ENCODE measurements at places on chromosomes 2 and 18.

DNA sequence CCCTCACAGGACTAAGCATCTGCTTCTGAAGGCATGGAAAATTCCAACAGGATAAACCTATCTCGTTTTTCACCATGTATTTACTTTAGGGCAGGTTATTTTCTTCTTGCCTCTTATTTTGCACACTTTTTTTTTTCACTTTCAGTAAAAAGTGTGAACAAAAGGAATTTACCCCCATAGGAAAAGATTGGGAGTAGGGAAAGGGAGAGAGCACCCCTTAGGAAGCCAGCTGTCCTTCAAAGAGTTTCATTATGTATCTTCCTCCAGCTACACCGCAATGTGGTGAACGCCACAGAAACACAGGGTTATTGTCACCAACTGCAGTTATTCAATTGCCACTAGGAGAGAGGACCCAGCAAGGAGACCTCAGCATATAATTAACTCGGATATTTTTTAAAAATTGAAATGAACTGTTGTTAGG, 286.2 kb upstream of the VRK2 start:
- DNase-seq, result no peak

GRCh38 chr2:53512071-53512826, 255.4 kb upstream of the CHAC2 start:
- no peak for DNase-seq

GRCh38 chr2:55176094-55176415, 56.0 kb downstream of the CLHC1 start:
- DNase-seq, result no peak

GRCh38 chr2:234404957-234405356, 91.9 kb downstream of the ARL4C start:
- DNase-seq, result no peak

GRCh38 chr18:76657911-76658470, 162.9 kb upstream of the ZNF516 start:
- DNase-seq, result no peak

GRCh38 chr2:203330434-203330833, 2.2 kb downstream of the ABI2 start:
- no peak for DNase-seq

DNA sequence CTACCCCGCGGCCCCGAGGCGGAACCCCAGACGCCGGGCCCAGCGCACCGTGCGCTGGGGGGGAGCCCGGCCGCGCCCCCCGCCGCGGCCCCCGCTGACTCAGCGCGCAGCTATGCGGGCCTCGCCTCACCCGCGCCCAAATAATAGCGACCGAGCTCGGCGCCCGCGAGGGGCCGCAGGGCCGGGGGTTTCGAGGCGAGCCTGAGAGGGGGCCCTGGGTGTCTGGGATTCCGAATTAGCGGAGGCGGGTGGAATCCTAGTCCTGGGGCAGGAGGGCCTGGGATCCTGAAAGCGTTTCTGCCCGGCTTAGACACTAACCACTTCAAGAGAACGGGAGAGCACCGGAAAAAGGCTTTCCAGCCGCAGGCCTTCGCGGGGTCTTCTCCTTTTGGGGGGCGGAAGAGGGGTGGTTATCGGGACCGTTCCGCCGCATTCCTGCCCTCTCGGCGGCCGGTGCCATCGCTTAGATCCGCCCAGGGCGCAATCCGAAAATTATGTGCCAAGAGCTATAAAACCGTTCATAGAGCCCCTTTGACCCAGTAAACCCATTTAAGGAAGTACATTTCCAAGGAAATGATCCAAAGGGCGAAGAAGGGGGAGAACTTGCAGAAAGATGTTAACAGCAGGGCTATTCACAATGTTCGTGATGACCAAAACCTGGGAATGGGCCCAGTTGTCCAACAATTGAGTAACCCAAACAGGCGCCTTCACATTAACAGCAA, 681 bp upstream of the ROCK2 start:
- DNase-seq, result no peak

- no peak for DNase-seq
Measured at GRCh38 chr2:150188800-150189199, 298.7 kb downstream of the RND3 start.

GRCh38 chr18:63245600-63245999, 74.0 kb downstream of the BCL2 start:
- no peak for DNase-seq

GRCh38 chr2:172288603-172289002, 138.8 kb upstream of the ITGA6 start:
- peak; percentile 8 for DNase-seq

- no peak for DNase-seq
Measured at GRCh38 chr2:163171786-163172530, 333.4 kb upstream of the KCNH7 start.

GRCh38 chr2:78984386-78984785, 41.1 kb upstream of the REG3G start:
- no peak for DNase-seq

DNA sequence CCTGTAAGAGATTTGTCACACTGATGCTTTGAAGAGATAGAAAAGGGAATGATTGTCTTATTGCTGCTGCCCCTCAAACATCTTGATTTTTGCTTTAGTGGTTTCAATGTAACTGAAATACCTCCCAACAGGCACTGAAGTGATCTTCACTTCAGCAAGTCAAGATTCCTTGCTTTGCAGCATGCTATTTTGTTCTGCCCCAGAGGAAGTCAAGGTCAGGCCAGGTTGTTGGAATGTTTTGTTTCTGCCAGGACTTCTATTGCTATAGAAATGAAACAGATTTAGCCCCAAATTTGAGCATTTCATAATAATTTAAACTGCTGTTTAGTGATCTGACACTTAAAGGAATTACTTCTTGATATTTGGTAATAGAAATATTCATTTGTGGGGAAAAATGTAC, 277.6 kb downstream of the ZNF804A start:
- no peak for DNase-seq

GRCh38 chr2:113135317-113135716, 7.9 kb downstream of the IL1RN start:
- DNase-seq, result no peak

- peak; percentile 31 for DNase-seq
Measured at GRCh38 chr2:101736861-101737291, 39.4 kb downstream of the MAP4K4 start.

GRCh38 chr2:68853915-68854314, 17.3 kb downstream of the BMP10 start:
- DNase-seq, result no peak

- DNase-seq, result peak; percentile 46
Measured at GRCh38 chr2:222939208-222939856, 78.5 kb downstream of the ACSL3 start.

- DNase-seq, result no peak
Measured at GRCh38 chr2:84121-84520, 37.8 kb upstream of the FAM110C start.

- no peak for DNase-seq
Measured at GRCh38 chr18:75244351-75245313, 34.0 kb downstream of the TSHZ1 start.

DNA sequence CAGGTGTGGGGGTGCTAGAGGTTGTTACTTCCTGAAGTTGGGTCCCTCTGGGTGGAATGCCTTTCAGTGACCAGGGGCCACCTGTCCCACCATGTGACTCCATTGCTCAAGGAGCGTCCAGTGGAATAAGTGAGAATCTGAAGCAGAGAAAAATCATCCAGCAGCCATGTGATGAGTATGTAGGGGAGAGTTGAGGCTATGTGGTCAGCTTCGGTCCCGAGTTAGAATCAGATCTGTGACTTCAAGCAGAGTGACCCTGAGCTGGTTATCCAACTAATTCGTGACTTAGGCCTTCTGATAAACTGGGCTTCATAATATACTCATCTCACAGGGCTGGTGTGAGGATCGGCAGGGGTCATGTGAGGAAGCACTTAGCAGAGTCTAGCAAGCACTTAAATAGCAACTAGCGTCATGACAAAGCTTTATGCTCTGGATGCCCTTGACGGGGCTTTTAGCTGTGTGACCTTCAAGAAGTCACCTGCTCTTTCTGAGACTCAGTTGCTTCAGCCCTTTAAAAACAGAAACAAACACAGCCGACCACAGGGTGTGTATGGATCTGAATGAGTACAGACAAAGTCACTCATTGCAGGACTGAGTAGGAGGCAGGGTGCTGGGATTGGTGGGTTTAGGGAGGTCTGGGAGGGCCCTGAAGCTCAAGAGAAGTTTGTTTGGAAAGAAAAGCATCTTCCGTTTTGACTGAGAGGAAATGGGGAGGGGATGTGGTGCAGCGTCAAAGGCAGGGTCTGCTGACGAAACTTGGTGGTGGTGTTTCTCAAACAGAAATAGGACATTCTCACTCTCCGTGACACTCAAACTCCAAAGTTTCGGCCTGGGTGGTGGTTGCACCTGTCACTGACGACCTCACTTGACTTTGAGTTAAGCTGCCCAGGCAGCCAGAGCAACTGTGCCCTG, 264.0 kb upstream of the CXCR4 start:
- DNase-seq, result peak; percentile 68

- no peak for DNase-seq
Measured at GRCh38 chr2:116810071-116810470, 1004.4 kb upstream of the DDX18 start.

- DNase-seq, result no peak
Measured at GRCh38 chr2:121663434-121663833, 14.2 kb upstream of the CLASP1 start.

GRCh38 chr18:46071653-46072375, at the start of gene PSTPIP2:
TSS of gene PSTPIP2 (minus strand) at chr18:46072260. CDS start at chr18:46072188, 72 bp downstream.
- DNase-seq, result peak; percentile 47

DNA sequence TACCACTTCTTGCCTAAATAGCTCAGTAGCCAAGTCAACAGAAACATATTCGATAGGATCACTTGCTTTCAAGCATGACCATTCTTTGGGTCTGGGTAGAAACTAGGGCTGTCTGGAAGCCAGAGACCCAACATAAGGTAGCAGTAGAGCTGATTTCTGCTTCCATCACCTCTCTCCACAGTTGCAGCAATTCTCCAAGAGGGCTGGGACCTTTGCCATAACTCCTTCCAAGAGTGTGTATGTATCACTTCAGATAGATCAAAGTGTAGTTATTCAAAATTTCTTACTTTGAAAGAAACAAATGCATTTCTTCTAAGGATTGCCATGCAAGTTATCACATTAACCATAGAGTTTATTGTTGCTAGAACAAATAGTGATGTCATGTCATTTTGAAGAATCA, 172.0 kb upstream of the GALNT5 start:
- DNase-seq, result no peak

GRCh38 chr2:100923461-100924060, 78.5 kb upstream of the RPL31 start:
- DNase-seq, result no peak

- no peak for DNase-seq
Measured at GRCh38 chr2:26185954-26186770, 13.3 kb downstream of the GAREM2 start.

GRCh38 chr2:20207051-20207450, 17.9 kb downstream of the SDC1 start:
- DNase-seq, result no peak

- DNase-seq, result no peak
Measured at GRCh38 chr2:145012214-145012670, 492.3 kb upstream of the ZEB2 start.

DNA sequence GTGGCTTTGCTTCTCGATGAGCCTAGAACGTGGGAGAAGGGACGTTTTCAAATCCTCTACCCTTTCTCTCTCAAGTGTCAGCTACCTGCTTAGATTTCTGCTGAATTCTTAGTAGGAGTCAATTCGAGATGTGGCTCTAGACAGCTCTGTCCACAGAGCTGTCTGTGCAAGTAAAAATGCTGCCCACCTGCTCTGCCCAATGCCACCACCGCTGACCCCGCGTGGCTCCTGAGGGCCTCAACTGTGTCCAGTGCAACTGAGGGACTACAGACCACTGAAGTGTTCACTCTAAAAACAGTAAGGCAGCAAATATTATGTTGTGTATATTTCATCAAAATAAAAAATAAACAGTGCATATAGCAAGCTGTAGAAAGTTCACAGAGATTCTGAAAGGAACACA, 266.3 kb downstream of the ZNF516 start:
- no peak for DNase-seq

- DNase-seq, result no peak
Measured at GRCh38 chr18:74342416-74343043, 26.9 kb downstream of the C18orf63 start.

DNA sequence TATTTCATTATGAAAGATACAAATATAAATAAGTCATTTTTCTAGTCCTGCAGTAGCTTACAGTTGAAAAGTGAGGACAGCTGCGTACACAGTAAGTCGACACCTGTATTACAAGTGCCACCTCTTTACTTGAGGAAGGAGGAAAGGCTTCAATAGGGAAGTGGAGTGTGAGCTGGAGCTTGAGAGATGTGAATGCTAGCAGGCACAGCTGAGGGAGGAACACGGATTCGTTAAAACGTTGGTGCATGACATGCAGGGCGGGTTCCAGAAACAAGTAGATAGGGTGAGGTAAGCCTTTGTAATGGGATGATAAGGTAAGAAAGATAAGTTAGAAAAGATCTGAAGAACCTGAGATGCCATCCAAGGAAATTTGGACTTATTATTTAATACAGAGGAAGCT, 98.1 kb upstream of the CSRNP3 start:
- DNase-seq, result no peak

- DNase-seq, result no peak
Measured at GRCh38 chr18:68429111-68429510, 285.8 kb downstream of the TMX3 start.

DNA sequence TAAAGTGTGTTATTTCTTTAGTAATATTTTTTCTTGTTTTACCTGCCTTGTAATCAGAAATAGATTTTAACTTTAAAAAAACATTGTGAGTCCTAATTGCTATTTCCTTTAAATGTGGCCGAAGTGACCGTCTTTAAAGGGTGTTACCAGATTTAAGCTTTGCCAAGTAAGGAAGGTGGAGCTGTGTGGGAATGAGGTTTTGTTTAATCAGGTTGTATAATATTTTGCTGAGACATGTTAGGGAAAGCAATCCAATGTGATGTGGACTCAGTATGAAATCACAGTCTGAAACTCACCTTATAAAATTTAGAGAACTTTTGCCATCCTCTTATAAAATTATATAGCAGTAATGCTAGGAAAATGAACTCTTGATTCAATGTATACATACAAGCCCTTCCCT, 32.9 kb upstream of the ITPRID2 start:
- DNase-seq, result no peak

DNA sequence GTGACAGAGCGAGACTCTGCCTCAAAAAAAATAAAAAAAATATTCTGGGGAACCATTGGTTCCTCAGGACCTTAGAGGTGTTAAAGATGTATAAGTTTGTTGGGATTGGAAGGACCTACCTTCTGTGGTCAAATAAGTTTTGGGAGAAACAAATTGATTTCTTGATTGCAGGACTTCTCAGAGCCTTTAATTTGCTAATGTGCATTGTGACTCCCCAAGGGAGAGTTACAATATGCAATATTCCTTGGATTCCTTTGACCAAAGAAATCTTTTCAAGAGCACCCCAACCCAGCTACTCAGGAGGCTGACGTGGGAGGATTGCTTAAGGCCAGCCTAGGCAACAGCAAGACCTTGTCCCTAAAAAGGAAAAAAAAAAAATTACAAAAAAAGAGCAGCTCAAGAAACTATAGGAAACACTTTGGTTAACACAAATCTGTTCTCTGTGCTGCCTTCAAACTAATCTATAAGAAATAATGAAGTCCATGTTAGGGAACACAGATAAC, 6.5 kb downstream of the NAGK start:
- DNase-seq, result no peak

GRCh38 chr2:191280834-191281756, 35.9 kb downstream of the MYO1B start:
- DNase-seq, result no peak

GRCh38 chr18:58373481-58373880, 255.4 kb downstream of the ALPK2 start:
- no peak for DNase-seq

Measured in activated T-cell treated with anti-CD3 and anti-CD28 coated beads for 24 hours (primary cell).